HCT116 (cell line): ENCODE measurements at places on chromosomes 5 and 9.
A peak's percentile ranks its signal among the peaks of the same experiment; 100 is the strongest.

GRCh38 chr5:78404682-78405293 is 44.4 kb downstream of the SCAMP1 start:
- DNase-seq = no peak

DNA sequence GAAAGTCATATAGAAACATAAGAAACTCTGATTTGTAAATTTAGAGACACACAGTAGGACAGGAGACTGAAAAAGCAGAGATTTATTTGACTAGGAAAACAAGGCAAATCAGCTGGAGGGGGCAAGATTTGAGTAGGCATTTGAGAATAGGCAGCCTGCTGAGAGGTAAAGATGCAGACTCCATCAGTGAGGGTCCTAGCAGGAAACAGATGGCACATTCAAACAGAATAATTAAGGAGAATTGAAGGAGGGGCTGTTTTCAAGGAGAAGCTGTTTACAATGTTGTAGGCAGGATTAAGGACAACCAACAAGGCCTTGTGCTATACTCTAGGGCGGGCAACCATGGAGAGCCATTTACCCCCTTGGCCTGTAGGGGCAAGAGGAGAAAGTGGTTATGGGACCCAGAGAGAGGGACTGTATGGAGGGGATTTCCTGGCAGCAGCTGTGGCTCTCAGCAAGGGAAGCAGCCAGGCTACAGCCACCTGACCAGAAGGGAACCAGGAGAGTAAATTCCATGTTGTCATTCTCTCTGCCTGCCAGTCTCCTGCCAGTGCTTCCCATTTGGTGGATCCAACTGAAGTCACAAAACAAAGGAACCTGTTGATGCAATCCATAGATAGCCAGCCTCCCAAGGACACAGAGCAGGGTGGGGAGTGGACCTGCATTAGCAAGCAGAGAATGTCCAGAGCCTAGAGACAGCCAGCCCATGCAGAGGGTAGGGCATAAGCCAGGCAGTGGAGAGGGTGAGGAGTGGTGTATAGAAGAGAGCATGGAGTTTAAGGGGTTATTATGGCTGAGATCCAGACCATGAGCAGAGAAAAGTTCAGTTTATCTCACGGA is 38.2 kb downstream of the PAPPA start:
- no peak for DNase-seq

GRCh38 chr5:138809391-138809790 is 56.2 kb downstream of the CTNNA1 start:
- no peak for DNase-seq

GRCh38 chr5:27010646-27011045 is 27.7 kb downstream of the CDH9 start:
- DNase-seq = no peak

- DNase-seq = peak; percentile 59
Observed at GRCh38 chr9:4038182-4038723, 261.6 kb downstream of the GLIS3 start.

- no peak for DNase-seq
Observed at GRCh38 chr5:88765798-88766197, 117.2 kb downstream of the MEF2C start.

- no peak for DNase-seq
Observed at GRCh38 chr5:59069438-59070079, 486.7 kb downstream of the RAB3C start.

DNA sequence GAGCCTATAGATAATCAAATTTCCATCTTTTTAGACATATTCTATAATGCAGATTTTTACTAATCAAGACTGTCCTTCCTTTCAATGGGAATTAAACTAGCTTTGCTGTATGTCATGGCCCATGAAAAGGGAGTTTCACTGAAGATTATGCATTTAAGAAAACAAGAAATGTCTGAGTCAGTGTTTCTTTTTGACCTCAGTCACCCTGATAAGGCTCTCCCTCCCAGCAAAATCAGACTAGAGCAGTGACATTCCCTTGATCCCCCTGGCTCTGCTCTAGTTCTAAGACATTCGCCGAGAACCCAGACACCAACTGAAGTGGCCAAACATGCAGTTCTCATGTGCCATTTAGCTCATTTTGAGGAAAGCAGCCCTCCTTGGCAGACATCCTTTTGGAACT is 442.0 kb downstream of the ACTL7B start:
- DNase-seq = no peak

GRCh38 chr9:132190966-132191365 is 29.1 kb downstream of the NTNG2 start:
- DNase-seq = no peak
